ENCODE measurements at places on chromosomes 5 and 9.
A peak's percentile ranks its signal among the peaks of the same experiment; 100 is the strongest.

DNA sequence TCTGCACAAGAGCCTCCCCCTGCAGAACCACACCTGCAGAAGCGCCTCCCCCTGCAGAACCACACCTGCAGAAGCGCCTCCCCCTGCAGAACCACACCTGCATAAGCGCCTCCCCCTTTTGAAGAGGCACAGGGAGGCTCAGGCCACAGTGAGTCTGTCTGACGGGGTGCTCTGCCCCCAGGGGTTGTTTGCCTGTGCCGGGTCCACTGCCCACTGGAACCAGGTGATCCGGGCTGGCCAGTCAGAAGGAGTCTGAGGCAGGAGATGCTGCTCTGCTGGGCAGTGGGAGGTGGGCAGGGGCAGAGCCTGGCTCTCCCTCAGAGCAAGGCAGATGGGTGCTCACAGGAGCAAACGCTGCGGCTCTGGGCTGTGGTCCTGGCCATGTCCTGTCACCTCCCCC, 60.8 kb upstream of the RNU6ATAC start:
- DNase-seq, result no peak

DNA sequence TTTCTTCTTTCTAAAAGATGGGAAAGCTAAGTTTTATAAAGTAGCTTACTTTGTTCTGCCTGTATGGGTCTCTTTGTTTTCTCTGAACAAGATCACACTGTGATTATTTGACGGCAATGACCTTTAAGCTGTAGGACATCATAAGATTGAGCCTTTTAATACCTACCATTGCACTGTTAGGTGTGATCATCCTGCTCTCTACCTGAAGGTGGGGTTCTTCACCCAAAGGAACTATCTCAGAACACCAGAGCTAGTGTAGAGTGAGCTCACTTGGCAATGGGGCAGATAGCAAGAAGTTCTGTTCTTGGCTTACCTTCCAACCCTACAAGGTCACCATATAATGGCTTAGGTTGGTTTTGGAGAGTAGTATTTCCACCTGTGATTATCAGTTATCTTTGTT, 200.2 kb downstream of the SPATA31D1 start:
- DNase-seq, result no peak

DNA sequence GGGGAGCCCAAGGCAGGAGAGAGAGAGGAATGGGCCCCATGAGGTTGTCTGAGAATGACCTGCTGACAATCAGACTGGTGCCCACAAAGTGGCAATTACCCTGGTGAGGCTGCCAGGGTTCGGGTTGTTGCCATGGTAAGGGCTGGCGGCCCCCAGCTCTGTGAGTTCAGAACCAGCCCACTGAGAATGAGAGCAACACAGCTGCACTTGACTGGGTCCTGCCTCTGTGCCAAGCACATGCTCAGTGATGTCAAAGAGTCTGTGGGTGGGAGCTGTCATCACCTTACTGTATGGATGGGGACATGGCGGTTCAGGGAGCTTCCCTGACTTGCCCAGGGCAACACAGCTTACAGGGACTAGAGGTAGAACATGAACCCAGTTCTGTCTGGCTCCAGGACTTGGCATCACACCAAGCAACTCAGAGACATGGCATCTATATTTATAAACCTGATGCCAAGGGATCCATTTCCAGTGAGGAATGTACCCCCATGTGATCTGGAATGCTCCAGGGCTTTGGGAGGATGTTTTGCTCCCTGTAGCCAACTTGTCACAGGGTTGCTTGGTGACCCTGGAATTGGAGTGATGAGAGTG, 38.2 kb upstream of the TEX48 start:
- peak; percentile 62 for DNase-seq

GRCh38 chr5:121899346-121899745, 47.7 kb downstream of the FTMT start:
- no peak for DNase-seq

DNA sequence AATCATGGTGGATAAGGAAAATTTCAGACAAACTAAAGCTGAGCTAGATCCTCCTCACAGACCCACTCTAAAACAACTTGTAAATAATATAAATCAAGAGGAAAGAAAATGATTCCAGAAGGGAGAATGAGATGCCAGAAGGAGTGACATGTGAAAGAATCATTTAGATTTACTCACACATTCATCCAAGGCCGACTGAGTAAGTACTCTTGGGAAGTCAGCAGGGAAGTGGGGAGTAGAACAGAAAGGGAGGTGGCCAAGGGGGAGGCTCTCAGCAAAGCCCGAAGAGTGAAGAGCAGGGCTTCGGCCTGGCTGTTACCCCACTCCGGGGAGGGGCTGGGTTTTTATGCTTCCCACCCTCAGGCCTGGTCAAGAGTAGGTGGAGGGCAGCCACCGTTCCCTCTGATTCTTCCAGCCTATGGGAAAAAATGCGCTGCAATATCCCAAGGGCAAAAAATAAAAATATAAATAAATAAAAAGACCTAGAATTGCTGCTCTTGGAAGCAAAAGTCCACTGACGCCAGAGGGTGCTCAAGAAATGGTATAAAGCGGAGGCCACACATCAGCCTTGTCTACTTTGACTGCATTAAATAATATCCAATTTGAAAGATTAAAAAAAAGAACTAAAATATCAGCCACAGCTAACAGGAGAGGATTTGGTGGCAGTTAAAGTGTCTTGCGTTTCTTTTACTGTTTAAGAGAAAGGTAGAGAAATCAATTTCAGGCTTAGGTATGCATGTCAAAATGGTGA, 110.2 kb upstream of the COL5A1 start:
- no peak for DNase-seq

DNA sequence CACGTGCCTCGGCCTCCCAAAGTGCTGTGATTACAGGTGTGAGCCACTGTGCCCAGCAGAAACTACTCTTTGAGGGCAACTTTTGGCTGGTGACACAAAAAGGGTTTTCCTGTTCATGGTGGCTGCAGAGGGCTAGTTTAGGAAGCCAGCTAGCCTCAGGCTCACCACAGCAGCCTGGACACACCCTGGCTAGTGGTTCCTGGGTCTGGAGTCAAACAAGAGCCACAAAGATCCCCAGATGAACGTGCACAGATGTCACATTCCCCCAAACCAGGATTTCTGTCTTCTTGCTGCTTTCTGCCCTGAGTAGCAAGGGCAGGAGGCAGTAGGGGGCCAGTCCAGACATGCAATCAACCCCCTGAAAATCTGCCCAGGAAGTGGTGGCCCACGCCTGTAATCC, 6.8 kb downstream of the HBEGF start:
- DNase-seq, result no peak

Data from activated CD8-positive, alpha-beta memory T cell treated with anti-CD3 and anti-CD28 coated beads for 24 hours (primary cell).